ENCODE measurements at places on chromosomes 1 and 21.

DNA sequence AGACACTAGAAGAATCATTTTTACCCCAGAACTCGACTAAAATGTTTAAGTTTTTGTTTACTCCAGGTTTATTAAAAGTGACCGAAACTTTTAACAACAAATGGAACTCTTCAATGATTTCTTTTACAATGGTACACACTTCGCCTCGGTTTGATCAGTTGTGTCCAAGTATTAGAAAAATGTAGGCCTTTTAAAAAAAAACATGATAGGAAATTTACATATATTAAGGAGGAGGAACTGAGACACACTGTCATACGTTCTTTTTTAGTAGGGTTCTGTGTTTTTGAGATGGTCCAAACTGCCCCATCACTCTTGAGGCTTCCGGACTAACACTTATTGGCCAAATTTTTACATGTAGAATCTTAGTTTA lies 1.3 kb downstream of the PRDM2 start:
- DNase-seq = no peak

DNA sequence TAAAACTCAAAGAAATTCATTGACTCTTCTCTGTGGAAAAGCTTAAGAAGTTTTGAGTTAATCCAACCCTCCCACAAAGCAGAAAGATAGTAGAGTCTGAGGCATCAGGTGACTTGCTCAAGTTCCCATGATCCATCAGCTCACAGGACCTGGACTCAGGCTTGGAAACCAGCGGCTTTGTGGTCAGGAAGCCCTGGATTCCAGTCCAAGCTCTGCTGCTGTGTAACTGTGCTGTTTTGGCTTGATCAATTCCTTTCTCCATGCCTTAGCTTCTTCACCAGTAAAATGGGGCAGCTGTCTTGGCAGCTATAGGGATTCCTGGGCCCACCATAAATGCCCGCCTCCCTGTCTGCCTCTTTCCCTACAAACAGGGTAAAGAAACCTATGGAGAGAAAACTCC lies 180.2 kb downstream of the HIVEP3 start:
- peak; percentile 47 for DNase-seq

GRCh38 chr21:38815060-38815405 lies 9.3 kb downstream of the ETS2 start:
- DNase-seq = no peak

- DNase-seq = no peak
Observed at GRCh38 chr1:100250264-100250663, 630 bp upstream of the DBT start.

DNA sequence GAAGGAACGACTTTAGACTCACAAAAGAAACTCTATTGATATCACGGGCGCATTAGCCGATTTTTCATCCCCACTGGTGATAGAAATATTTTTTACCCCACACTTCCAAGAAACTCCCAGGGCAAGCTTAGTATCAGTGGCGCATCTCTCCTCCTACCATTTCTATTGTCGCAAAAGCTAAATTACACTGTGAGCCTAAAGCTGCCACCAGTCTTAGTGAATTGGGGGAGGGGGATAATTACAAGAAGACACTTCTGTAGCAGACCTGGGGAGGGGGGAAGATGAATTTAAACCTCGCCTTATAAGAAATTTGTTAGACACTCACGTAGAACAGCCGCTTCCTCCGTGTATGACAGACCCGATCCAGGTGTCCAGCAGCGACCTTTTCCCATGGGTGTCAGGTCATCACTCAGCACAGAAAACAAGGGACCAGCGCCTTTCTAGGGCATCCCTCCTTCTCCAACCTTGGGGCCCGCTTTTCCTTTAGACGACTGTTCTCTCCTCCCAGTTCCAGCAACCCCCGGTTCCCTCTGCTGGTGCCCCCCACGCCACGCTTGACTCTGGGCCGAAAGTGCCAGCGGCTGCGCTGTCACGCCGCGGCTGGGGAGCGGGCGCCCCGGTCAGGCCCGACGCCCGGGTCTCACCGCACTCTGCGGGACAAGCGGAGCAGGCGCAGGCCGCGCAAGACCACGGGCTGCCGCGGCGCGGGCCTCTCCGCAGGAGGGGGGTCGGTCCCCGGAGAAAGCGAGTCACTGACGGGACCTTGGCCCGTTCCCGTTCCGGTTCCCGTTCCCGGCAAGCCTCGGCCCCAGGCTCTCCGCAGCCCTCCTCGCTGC lies 821 bp downstream of the PHC2 start:
- DNase-seq = no peak

DNA sequence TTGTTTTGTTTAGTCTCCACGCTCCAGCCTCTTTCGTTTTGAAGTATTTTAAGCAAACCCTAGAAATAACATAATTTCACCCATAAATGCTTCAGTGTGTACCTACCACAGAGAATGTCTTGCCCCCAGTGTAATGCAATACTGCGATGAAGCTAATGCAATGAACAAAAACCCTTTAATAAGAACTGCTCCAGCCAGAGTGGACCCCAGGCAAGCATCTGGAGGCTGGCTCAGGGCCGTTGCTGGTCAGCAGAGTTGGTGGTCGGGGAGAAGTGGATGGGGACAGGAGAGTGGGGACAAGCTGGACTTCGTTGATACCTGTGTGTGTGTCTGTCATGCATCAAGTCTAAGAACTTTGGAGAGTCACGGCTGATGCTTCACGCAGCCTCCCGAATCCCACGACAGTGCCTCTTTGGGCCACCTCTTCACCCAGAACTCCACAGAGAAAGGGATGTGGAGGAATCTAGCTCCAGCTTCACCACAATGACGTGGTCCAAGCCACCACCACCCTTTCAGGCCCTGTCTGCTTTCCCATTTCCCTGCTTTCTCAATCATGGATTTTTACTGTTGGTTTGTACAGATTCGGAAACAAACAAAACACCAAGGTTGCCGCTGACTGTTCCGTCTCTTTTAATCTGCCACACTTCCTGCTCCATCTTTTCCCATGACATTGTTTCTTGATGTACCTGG lies 108.6 kb upstream of the ERRFI1 start:
- no peak for DNase-seq

- no peak for DNase-seq
Observed at GRCh38 chr1:910881-911721, 12.6 kb upstream of the SAMD11 start.

GRCh38 chr1:242824435-242824834 lies 299.9 kb upstream of the PLD5 start:
- no peak for DNase-seq
